ENCODE measurements at places on chromosomes 5 and 9.

DNA sequence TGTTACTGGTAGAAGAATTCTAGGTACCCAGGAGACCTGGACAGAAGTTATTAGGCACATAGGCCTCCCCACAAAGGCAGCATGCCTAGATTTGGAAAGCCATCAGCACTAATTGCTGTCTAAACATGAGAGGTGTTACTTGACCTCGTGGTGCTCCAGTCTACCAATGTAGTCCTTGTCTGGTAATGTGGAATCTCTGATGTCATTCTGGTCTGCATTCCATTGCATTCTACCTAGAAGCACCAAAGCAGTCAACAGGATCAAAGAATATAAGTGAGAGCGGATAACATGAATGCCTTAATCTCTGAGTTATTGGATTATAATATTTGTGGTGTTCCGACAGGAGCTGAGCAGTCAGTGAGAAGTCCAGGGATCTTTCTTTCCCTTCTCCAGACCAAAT is 175.2 kb downstream of the PSAT1 start:
- no peak for DNase-seq

- no peak for DNase-seq
Observed at GRCh38 chr9:4671737-4672136, 5.5 kb upstream of the SPATA6L start.

DNA sequence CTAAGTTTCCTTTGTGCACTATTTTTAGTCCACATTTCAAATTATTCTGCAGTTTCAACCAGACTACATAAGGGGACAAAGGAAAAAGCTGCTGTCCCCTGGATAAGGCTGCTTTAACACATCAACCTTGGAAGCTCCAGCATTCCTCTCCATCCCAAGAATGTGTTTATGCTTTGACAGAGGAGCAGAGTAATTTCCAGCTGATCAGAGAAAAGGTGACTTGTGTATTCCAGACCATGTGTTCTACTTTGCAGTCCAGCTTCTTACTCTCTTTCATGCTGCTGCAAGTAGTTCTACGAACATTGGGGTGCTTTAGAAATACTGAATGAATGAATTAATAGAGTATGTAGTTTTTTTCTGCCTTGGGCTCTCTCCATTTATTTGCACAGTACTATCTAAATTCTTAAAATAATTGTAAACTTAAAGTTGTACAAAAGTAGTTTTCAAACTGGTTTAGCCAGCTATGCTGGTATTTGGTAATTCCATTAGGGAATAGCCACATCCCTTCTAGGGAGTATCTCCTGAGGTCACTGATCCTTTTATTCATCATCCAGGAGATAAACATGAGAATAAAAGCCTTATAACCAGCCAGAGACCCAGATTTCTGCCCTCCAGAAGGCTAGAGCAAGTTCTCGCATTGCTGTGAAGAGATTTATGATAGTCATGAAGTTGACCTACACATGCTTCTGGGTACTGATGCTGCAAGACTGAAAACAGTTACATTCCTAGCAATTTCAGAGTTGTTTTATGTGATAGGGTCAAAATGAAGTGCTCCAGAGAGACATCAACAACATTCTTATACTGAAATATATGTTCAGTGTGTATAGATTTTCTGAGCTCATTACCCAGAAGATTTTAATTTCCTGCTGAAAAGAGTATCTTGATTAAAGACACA is 215.2 kb downstream of the COMMD10 start:
- no peak for DNase-seq

- DNase-seq = no peak
Observed at GRCh38 chr5:107499776-107500175, 171.0 kb downstream of the EFNA5 start.

All from inflammatory macrophage treated with lipopolysaccharide for 4 hours (primary cell).